AG04449 (cell line): ENCODE measurements at places on chromosomes 11 and 22.

GRCh38 chr11:8593935-8594909, at the start of gene STK33:
STK33 (minus strand) TSS chr11:8594228; CDS start chr11:8474905, 119,323 bp downstream.
- no peak for DNase-seq

DNA sequence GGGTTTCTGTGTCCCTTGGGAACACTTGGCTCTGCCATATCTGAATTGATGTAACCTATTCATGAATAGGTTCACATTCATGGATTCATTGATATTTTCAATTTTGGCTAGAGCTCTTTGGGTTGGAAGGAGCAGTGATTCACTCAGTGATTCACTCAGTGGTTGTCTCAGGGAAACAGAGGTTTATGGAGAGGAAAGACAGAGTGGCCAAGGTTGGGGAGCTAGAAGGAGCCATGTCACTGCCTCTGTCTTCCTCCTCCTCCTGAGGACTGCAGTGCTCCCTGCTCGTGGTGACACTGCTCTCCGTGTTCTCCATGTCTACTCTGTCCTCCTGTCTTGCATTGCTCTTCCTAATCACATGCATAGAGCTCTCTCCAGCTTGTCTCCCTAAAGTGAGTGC, 17.4 kb downstream of the CEP164 start:
- DNase-seq = no peak

GRCh38 chr11:16846305-16846704, 107.9 kb downstream of the C11orf58 start:
- DNase-seq = no peak

GRCh38 chr22:38924347-38924952, 33.0 kb upstream of the APOBEC3A start:
- DNase-seq = peak; percentile 59

- DNase-seq = no peak
These were observed 505.4 kb downstream of the BRD1 start for GRCh38 chr22:49322231-49322630.

- DNase-seq = no peak
These were observed 1.6 kb downstream of the CCND1 start for GRCh38 chr11:69642549-69642912.
